Retina (tissue), 1 donor: ENCODE measurements at places on chromosomes 7 and 10.

DNA sequence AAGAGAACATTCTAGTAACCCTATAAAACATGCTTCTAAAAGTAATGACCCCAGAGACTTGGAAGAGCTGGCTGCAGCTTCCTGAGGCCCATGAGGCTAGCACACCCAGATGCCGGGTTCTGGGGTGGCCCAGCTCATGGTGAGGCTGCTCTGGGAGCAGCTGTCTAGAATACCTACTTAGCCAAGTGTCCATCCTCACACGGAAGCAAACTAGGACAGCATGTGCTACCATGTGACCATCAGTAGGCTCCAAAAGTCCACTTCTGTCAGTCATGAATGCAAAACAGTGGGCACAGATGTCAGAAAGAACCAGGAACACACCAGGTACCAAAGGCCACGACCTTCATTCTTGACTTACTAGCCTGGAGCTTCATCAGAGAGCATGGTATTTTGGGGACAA lies 32.4 kb downstream of the CTBP2 start:
- no peak for DNase-seq

DNA sequence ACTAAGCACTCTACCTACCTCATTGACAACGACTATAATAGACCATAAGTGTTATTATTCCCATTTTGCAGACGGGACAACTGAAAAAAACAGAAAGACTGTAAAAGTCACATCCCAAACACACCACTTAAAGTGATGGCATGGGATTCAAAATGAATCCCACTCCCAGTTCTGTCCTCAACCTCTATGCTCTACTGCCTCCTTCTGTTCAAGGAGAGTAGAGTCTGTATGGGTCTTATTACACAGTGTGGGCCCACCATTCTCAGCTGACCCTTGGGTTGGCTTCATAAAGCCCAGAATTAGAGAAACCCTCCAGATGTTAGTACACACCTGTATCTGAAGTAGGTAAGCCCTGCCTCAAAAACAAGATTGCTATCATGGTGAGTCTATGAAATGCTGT lies 102.2 kb downstream of the GRM8 start:
- DNase-seq: no peak

GRCh38 chr7:8391353-8392062 lies 41.9 kb upstream of the NXPH1 start:
- no peak for DNase-seq

DNA sequence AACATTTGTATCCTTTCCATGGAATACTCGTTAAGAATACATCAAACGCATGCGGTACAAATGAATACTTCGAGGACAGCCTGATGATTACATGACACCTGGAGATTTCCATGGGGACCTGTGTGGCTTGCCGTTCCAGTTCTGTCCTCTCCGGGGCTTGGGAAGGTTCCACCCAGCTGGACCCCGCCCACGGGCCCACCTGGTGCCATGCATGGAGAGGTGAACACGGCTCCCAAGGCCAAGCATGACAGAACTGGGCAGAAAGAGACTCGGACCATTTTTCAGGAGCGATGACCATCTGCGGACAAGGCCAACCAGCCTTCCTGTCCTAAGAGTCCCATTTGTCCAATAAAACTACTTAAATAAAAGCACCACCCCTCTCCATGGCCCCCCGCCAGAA lies 80.1 kb downstream of the TEX36 start:
- DNase-seq: no peak
